ENCODE measurements at places on chromosomes 12 and 14.

DNA sequence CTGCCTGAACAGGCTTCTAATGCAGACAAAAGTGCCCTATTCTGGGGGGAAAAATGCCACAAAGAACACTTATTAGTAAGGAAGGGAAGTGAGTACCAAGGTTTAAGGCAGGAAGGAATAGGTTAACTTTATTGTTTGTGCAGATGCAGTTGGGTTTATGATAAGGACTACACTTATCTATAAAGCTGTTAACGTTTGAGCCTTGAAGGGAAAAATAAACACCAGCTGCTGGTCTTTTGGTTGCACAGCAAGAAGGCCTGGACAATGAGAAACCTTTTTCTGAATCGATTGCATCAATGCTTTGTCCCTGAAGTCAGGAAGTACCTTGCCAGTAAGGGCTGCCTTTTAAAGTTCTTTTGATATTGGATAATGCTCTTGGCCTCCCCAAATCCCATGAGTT lies 407.8 kb downstream of the ATP23 start:
- no peak for DNase-seq

- DNase-seq: no peak
Observed at GRCh38 chr12:2011643-2012607, 7.7 kb upstream of the DCP1B start.

DNA sequence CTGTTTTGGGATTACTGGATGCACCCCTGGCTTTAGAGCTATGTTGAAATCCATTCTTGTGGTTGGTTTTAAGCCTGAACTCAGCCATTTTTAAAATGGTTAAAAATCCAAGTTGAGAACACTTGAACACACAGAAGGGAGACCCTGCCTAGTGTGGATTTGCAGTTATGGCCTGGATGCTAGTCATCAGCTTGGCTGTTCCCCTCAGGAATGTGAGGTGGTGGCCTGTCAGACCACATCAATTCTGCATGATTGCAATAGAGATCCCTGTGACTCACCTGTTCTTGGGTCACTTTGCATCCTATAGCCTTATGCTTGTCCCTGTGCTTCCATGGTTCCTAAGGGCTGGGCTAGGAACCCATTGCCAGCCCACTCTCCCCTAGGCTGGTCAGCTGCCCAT lies 454.1 kb downstream of the ATP23 start:
- DNase-seq: no peak

- DNase-seq: no peak
Observed at GRCh38 chr14:50961605-50962221, 17.4 kb upstream of the PYGL start.

GRCh38 chr12:124428136-124428791 lies 133.4 kb downstream of the RFLNA start:
- no peak for DNase-seq

DNA sequence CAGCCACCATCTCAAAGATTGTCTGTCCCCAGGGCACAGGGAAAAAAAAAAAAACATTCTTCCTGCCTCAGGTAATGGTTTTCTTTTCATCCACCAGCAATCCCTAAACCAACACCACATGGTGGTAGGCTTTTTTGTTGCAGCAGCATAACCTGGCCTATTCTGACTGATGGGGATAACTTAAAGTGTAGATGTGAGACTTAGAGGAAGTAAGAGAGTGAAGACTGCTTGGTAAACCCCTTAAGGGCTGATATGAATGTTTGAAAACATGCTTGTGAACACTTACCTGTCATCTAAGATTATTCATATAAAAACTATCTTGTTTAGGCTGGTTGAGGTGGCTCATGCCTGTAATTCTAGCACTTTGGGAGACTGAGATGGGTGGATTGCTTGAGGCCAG lies 130.2 kb upstream of the RAP1B start:
- no peak for DNase-seq

DNA sequence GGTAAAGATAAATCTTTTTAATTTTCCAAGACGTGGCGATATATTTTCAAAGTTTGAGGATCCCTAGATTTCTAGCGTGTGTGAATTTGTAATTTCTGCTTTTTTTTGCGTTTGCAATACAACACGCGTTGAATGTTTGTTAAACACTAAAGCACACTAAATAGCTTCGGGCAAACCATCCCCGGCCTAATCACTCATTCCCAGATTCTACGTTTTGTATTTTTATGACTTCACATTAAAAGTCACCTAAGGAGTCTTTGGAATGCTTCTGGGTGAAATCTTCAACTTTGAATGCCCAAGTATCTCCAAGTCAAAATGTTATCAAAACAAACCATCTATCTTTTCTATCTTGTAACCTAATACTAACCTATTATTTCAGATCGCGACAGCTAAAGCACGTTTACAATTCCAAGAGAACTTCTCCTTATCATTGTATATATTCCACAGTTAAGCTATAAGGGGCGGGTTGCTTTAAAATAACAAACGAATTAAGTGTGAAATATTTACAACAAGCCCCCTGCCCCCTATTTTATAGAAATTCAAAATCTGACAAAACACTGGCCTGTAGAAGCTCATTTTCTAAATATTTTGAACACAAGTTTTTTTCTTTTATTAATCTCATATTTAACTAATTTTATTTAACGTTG lies 1.1 kb downstream of the ALX1 start:
- DNase-seq: no peak

DNA sequence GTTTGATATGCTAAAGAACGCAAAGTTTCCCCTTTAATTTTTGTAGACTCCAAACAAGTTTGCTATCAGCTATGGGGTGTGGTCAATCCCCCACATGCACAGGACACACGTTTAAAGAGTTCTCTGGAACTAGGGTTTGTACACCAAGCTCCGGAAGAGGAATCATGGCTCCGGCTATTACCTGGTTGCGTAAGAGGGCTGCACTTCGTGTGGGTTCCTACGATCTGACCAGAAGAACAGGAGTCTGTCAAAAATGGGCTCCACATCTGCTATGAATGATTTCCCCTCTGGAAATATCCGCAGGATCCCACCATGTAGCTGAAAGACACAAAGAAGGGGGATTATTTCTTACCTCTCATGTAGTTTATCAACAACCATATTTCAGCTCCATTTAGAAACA lies 22.0 kb downstream of the EGLN3 start:
- no peak for DNase-seq

DNA sequence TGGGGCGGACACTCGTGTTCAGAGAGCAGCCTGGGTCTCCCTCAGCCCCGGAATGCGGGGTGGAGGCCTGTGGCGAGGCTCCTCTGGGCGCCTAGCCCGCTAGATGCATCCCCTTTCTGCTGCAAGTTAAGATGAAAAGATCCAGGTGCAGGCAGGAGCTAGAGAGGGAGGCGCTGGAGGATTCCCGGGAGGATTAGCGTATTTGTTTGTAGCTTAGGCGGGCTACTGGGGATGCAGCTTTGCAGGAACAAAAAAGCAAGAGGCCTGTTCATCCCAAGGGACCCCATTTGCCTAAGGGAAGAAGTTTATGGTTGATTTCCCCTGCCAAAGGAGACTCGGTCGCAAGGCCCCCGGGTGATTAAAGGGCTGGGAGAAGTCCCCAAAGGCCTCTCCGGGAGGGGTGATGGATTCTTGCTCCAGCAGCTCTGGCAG lies 824 bp downstream of the CCDC177 start:
- DNase-seq: no peak

- no peak for DNase-seq
Observed at GRCh38 chr14:54642801-54643695, 76.1 kb downstream of the SAMD4A start.

Data from inflammatory macrophage treated with lipopolysaccharide for 1 hour (primary cell).